ENCODE measurements at places on chromosomes 7 and 10. TPM values are rescaled to one million over a fixed set of nuclear protein-coding genes. Genes with fewer than 3 reads are reported as not detected.

Gene CYP26A1
- total RNA-seq: not detected

DNA sequence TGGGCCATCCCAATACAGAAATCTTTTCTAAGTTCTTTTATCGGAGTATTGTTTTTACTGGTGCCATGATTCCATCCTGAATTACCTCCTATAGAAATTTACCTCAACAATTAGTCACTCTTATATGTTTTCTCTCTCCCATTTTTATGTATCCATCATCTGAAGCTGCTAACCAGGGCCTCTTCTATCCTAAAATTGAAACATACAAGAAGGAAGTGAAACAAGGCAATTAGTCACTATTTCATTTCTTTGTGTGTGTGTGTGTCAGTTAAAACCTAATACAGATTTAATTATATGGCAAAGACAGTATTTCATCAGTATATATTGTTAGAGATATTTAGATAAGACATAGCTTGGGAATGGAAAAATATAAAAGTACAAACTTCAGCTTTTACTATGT is 148.4 kb upstream of the AHR start:
- DNase-seq: no peak

Gene UPK3BL2
- total RNA-seq: 7.3 TPM

DNA sequence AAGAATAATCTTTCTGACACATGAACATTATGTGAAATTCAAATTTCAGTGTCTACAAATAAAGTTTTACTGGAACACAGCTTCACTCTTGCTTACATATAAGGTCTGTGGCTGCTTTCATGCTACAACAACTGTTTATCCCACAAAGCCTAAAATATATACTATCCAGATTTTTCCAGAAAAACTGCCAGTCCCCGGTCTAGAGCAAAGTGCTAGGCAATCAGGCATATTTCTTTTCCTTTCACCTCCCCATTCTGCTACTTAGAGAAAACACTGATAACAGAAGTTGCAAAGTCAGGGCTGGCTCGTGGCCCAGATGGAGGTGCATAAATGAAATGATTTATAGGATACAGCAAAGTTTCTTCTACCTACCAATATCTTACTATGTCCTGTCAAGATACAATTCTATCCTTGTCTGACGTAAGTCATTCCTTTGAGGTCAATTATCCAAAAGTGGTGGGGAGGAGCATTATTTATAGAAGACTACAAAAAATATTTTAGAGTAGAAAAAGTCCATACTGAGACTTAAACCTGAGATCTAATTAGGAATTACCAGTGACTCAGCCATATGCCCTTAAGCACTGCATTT is 384.1 kb downstream of the NXPH1 start:
- no peak for DNase-seq

Gene MSMB
- not detected for total RNA-seq

DNA sequence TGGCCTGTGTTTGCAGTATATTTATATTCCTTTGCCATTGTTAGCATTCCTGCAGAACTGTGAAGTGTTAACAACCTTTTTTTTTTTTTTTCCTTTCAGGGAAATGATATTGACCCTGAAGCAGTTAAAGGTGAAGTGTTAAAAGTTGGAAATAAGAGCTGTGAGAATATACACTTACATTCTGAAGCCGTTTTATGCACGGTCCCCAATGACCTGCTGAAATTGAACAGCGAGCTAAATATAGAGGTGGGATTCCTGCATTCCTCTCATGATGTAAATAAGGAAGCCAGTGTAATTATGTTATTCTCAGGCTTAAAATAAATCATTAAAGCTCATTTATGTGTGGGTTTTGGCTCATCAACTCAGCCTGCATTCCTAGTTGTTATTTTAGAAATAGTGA is 92.8 kb upstream of the CAPZA2 start:
- DNase-seq: no peak

DNA sequence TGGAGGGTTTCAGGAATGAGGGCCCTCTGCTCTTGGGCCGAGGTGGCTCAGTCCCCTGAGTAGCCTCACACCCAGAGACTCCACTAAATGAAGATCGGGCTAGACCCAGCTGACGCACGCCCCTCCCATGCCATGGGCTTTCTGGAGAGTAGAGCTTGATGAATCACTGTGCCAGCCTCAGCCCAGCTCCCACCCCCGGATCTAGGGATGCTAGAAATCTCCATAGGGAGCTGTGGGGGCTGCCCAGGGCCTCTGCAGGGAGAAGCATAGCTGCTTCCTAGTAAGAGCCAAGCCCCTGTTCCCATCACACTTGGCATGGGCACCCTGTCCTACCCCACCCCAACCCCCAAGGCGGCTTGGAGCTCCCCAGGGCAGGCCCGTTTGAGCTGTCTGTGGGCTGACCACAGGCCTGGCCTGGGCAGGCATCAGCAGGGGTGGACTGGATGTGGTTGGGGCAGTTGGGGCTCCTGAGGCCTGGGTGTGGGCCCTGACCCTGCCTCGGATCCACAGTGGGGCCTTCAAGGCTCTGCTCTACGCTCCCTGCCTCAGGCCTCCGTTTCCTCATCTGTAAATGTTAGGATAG is 121.2 kb downstream of the ZMIZ1 start:
- DNase-seq: no peak

GRCh38 chr7:158019726-158020705 is 567.6 kb downstream of the PTPRN2 start:
- DNase-seq: no peak

GRCh38 chr7:132077971-132078685 is 498.1 kb downstream of the PLXNA4 start:
- no peak for DNase-seq

DNA sequence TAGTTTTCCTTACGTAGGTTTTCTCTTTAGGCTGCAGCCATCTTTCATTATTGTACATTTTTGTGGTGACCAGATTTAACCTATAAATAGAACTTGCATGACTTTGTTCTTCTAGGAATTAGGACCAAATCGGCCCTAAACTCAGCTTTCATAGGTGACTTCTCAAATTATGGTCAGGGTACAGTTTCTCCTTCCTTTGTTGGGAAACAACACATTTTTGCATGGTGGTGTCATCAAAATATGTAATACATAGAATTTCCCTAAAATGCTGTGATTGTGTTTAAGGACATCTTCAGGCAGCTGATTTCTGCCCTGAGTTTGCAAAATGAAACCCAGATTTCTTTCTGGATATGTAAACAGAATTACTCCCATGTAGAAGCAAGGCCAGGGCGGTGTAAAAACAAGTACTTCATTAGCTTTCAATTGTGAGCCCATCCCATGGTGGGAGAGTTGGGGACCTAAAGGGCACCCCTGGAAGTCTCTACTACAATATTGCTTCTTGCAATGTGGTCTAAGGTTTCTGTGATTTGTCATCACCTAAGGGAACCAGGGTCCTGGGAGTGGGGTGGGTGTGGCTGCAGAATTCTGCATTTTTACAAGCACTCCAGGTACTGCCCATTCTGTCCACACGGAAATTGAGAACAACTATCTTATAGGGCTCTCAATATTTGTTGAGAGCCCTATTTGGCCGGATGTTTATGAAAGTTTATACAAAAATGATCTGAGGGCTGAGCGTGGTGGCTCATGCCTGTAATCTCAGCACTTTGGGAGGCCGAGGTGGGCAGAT is 121.0 kb upstream of the FAM171A1 start:
- DNase-seq: no peak

Gene ASZ1
- not detected for total RNA-seq

Gene CREB5
- 0.60 TPM for total RNA-seq

DNA sequence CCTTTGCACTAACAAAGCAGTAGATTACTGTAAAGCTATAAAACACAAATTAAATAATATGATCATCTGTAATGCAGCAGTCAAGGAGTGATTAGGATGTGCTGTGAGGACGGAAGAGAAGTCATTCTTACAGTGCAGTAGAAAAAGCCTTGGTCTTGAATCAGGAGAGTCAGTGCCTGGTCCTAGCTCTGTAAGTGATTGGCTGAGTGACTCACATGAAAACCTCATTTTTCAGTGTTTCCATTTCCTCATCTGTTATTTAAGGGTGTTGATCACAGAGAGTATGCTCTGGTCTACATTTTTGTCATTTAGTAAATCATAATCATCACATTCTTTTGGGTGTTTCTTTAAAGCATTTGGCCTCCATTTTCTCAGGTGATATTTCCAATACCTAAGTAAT is 717.8 kb downstream of the LRMDA start:
- peak; percentile 17 for DNase-seq

DNA sequence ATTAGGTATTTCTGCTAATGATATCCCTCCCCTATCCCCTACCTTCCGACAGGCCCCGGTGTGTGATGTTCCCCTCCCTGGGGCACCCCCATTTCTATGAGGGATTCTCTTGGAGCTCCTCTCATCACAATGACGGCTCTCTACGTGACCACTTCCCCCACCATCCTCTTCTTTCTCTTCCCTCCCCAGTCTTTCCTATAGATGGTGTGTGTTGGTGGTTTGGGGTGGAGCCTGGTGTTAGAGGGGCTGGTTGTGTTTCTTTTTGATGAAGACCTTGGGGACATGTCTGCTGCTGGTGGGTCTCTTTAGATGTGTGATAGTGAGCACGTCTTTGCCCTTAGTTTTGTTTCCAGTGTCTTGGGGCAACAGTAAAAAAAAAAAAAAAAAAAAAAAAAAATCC is 28.6 kb downstream of the RPS24 start:
- DNase-seq: no peak

GRCh38 chr10:77546042-77546441 is 91.6 kb downstream of the KCNMA1 start:
- DNase-seq: no peak

GRCh38 chr7:71184136-71184535 is 52.2 kb downstream of the GALNT17 start:
- no peak for DNase-seq

DNA sequence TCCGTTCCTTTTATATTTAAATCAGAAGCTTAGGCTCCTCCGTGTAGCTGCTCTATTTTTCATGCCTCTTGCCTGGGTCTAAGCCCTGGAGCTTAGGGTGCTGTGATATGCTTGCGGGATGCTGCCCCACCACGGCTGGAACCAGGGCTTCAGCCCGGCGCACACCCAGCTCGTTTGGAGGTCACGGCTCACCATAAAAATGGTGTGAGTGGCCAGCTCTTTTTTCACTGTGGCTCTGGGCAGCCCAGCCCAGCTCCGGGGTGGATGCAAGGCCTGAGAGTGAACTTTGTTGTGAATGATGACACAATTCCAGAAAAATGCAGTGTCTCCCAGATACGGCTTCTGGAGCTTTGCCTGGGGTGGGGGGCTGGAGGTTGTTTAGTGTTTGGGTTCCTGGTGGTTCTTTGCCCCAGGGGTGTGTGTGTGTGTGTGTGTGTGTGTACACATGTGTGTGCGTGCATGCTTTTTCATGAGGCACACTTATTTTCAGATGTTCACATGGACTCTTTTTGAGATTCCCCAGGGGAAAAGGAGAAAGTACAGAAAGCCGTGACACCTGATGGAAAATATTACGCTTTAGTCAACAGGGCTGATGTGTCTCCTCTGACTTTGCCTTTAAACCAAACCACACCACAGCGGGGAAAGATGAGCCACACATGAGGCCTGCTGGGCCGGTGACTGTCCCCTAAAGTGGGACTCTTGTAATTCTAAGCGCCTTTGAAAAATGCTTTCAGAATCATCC is 46.2 kb downstream of the GRK5 start:
- peak; percentile 95 for DNase-seq

Gene SAMD8
- total RNA-seq: 28.4 TPM

DNA sequence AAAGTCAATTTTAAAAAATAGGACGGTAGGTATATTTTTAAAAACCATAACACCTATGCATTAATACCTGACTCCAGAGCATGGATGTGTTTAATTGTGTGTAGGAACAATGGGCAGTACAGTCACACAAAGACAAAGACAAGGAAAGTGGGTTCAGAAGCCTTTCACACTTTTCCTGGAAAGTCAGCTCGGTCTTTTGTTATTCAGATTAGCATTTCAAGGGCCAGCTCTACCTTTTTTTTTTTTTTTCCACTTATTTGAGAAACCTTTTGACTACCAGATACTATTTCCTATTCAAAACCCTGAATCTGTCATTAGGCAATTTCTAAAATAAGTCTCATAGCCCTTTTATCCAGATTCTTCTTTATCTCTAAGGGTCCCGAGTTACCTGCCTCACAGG is 401.9 kb downstream of the PARD3 start:
- DNase-seq: no peak

DNA sequence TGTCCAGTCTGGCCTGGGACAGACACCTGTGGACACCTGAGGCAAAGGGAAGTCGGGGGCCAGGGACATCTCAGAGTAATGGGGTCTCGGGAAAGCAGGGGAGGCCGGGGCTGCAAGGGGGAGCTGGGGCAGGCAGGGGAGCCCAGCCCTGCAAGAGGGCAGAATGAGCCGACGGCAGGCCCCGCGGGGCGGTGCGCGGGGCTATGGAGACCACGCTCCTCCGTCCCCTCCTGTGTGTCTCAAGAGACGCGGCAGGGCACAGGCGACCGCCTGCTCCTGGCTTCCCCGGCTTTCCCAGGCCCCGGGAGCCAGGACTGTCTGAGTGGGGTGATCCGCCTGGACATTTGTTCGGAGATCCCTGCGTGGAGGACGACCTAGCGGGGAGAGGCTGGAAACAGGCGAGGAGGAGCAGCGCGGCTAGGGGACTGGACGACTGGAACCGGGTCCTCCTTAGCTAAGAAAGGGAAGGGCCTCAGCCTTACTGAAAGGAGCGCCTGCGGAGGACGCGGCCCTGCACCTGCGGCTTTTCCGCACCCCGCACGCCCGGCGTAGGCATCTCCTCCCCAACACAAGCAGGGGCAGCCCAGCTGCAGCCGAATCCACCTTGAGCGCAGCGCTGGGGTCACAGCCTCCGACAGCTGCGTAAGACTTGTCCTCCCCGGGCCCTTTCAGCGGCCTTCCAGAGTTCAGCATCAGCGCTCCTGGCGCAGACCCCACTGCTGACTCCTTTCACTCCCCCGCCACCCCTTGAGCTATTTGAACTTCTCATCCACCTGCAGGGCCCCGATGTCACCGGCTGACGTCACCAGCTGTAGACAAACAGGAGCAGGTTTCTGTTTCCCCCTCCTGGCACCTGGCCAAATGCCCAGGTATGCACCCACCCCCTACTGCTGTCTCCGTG is 176.4 kb downstream of the ZNF248 start:
- no peak for DNase-seq

- DNase-seq: peak; percentile 86
Measured at GRCh38 chr7:537911-538634, 18.4 kb upstream of the PDGFA start.

DNA sequence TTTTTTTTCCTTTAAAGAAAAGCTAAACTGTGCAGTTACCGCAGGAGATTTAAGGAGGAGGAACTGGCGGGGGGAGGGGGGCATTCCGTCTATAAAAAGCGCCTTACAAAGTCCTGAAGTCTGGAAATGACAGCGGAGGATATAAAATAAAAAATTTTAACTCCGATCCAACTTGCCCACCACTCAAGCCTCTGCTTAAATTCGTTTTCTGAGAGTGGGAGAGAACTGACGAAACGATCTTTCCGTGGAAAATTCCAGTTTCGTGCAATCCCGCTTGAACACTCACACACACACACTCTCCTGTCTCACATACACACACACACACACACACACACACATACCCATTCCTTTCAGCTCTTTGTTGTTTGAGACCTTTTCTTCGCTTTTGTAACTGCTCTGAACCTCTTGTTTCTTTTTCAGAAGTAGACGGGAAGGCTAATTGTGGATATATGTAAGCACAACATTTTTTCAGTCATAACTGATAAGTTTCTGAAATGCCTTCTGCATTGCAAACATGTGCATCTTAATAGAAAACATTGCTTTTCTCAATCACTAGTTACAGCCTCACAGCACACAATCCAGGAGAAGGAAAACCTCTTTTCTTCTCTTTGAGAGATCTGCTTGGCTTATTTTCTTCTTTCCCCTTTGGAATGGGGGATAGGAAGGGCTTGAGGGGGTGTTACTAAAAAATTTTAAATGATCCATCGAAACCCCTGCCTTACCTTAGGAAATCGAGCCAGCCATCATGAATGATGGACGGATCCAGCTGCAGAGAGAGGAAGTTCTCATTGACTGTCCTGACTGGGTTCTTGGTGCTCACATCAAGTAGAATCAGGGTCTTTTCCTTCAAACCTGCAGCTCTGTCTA is 628 bp downstream of the HPSE2 start:
- peak; percentile 4 for DNase-seq

Gene TMEM236
- total RNA-seq: 0.10 TPM

Gene UCN3
- total RNA-seq: not detected
